ENCODE measurements at places on chromosomes 16 and 17.

DNA sequence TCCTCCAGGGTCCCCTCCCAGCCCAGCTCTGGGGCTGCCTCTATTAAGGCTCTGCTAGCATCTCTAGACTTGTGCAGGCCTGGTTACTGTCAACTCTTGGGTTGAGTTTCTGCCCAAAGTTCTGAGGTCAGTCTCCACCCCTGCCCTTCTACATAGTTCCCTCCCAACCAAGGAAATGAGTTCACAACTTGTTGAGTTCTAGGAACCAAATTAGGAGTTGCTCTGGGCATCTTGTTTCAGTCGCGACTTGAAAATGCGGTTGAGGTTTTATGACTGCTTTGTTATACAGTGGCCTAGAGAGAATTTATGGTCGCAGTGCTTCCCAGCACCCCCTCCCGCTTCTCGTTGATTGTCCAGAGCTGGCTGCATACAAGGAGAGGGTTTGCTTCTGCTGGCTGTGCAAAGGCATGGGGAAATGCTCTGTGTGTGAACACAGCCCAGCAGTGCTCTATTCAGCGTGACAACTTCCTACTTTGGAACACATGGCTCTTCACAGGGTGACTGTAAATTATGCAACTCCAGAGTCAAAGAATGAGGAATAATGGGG lies 20.2 kb downstream of the GNAO1 start:
- no peak for DNase-seq

GRCh38 chr17:77473615-77474226 lies 333.0 kb downstream of the SEC14L1 start:
- no peak for DNase-seq

DNA sequence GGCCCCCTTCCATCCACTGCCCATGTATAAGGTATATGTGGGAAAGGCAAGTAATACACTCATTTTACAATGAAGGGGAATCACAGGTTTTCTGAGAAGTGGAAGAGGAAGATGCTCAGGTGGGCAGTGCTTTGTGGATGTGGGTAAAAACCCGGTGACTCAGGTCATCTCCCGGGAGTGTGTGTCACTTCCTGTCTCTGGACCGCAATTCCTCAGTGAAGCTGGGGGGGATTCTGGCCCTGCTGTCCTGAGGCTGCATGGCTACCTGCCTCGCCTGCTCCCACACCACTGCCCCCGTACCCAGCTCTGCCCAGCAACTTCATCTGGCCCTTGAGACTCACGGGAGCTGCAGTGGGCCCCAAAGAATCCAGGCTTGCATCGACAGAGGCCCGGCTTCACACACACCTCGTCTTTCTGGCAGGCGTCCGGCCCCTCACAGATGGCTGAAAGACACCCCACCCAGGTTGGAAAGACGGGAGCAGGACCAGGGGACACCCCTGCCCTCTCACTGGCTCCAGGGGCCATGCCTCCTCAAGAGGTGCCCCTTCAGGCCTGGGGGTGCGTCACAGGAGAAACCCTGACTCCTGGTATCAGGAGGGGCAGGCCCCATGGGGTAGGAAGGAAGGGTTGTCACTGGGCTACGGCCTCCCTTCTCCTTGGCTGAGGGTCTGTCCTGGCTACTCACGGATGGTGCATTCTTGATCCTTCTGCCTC lies 882 bp downstream of the SCARF1 start:
- no peak for DNase-seq

- DNase-seq: no peak
Measured at GRCh38 chr17:79001190-79002020, 8.2 kb downstream of the CANT1 start.

DNA sequence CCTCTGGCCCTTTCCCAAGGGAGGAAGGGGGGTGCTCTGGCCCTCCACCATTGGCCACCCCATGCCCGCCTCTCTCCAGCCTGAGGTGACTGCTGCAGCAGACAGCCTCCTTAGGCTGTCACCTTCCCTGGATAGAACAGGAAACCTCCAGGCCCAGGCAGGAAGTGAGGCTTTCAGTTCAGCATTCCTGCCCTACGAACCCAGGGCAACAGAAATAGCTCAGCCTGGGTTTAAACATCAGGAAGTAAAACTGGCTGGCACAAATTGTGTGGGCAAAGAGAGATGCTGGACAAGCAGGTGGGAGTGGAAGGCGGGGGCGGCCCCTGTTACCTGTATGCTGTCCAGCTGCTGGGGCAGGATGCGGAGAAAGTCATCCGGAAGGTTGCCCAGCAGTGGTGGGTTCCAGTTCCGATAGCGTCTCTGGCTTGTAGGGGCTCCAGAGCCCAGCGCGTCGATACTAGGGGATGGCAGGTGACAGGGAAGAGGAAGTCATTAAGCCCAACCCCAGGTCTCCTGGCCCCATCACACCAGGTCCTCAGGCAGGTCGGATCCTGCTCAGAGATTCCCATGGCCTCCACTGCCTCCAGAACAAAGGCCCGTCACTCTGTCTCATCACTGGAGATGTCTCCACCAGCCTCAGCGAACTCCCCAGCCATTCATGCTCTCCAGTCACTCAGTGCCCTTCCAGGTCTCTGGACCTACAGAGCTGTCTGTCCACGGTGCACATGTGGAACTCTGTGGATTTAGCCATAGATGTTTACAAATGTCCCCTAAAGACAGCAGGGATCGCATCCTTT lies 23.6 kb upstream of the MRPS23 start:
- no peak for DNase-seq

DNA sequence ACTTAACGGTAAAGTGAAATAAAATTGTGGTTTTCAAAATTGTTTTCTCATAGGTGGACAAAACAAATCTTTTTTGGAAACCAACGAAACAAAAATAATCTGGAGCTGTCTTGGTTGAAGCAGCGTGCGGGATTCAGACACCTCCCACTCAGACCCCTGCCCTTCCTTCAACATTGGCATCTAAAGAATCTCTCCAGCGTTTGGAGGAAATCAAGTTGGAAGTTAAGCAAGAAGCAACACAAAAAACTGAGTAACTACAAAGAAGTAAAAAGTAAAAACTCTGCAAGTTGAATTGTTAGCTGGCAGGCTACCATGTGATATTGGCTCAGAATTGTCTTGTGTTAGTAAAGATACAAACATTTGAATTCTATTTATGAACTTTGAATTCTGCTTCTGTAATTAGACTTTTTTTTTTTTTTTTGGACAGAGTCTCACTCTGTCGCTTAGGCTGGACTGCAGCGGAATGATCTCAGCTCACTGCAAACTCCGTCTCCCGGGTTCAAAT lies 361.0 kb upstream of the PMFBP1 start:
- no peak for DNase-seq

DNA sequence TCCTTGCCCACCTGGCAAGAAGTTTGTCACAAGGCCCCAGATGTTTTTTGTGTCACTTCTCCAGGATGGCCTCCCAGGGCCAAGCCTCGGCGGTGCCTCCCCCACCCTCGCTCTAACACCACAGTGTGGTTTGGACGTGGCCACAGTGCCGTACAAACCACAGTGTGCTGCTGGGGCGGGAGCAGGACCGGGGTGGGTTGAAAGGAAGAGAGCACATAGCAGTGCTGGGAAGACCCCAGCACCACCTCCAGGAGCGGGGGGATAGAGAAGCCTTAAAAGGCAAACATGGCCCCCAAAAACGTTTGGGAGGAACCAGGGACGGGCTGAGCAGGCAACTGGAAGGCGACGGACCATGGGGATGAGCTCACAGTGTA lies 5.0 kb upstream of the BCL6B start:
- DNase-seq: no peak

- no peak for DNase-seq
Measured at GRCh38 chr17:30337393-30337999, 3.6 kb upstream of the TMIGD1 start.

DNA sequence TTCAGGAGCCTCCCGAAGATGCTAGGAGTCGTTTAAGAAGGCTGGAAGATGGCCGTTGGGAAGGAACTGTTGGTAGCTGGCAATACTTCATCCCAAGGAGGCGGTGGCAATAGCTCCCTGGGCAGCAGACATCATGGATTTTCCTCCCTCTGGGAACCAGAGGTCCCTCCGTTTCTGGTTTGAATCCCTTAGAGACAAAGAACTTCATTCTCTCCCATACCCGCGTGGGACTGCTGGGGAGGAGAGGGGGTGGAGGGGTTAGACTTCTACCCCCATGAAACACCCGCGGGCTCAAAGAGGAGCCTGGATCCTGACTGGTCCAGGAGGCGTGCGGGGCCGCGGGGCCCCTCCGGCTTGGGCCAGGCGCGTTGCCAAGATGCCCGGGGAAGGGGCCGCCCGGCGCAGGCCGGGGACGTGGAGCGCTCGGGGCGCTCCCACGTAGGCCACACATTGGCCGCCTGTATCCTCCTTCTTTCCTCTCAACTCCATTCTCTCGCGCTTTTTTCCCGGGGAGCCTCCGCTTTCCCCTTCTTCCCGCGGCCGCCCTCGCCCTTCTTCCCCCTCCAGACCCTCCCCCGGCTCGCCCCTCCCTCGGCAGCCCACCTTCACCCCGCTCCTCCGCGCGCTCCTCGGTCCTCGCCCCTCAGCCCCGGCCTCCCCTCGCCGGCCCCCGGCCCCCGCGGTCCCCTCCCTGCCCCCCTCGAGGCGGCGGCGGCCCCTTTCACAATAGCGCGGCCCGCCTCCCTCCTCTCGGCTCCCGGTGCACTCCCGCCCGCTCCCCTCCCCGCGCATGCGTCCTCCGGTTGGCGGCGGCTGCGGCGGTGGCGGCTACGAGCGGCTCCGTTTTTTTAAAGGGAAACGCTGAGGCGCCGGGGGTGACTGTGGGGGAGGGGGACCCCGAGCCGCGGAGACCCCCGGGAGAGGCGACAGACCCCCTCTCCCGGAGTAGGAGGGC lies at the start of gene MSL1:
Gene MSL1 (plus strand): TSS at position 791 of the 955 bp plus-strand sequence. CDS start 642 bp downstream, outside the sequence.
- peak; percentile 73 for DNase-seq

DNA sequence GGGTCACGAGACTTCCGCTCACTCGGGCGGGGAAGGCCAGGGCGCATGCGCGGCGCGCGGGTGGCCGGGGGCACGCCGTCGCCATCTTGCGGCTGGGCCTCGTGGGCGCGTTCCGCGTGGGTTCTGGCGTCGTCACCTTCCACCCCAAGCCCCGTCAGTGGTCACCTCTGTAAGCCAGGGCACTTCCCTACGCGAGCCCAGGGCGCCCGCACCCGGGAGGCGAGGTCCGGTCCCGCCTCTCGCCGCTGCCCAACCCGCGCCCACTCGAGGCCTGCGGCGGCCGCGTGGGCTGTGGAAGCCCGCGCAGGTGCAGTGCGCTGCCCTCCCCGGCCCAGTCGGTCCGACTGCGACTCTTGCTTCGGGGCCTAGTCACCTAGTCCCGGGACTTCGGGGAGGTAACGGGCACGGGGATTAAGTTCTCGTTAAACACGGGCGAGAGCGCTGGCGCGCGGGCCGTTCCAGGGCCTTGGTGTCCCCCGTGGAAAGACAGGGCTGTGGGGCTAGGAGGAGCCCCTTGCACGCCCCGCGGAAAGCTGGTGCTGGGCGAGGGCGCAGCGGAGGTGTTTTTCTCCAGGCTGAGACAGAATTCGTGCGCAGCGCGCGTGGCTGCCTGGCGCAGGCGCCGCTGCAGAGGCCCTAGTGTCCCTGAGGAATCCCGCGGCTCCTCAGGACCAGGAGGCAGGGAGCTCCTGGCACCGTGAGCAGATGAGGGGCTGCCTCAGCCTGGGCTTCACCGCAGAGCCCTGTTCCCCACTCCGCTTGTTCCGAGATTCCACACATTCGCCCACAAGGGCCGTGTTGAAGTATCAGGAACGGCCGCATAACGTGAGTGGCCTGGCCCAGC lies 472 bp upstream of the ARHGDIA start:
- DNase-seq: peak; percentile 93

- DNase-seq: no peak
Measured at GRCh38 chr16:85401370-85401916, 211.7 kb upstream of the GSE1 start.

DNA sequence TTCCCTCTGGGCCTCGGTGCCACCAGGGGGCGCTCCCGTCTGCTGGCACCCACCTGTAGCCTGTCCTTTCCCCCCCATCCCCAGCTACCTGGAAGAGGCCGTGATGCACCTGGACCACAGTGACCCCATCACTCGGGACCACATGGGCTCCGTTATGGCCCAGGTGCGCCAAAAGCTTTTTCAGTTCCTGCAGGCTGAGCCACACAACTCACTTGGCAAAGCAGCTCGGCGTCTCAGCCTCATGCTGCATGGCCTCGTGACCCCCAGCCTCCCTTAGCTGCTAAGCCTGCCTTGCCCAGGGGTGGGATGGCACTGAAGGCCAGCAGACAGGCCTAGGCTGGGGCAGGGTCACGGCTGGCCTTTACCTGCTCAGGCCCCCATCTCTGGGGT lies 818 bp upstream of the NRN1L start:
- DNase-seq: peak; percentile 26

DNA sequence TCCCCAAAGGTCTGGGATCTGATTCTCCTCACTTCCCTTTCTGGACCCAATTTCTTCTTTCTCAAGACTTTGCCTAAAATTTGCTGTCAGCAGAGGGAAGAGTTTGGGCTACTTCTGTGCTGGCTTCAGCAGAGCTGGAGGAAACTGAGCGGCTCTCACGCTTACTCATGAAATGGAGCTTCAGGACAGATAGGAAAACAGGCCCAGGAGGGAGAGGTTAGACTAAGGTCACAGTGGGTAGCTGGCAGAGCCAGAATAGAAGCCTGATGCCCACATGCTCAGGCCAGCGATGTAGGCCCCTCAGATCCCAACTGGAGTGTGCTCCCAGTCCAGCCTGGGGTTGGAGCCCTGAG lies 593 bp downstream of the SLC38A7 start:
- no peak for DNase-seq

DNA sequence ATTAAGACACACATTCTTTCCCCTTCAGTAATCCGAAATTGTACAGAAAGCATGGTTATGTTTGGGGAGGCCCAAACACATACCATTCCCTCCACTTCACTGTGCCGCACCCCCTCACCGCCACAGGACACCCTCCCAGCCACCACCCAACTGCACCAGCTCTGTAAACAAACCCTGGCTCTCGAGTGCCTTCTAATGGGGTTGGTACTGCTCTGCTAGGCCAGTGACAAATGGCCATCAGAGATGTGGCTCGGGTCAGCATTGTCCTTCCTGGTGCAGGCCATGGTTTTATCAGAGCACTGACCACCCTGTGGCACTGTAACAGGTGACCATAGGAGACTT lies 24.0 kb upstream of the SREBF1 start:
- DNase-seq: no peak

- no peak for DNase-seq
Measured at GRCh38 chr16:80324371-80324770, 216.4 kb upstream of the DYNLRB2 start.

GRCh38 chr17:63611354-63611753 lies 10.7 kb downstream of the TACO1 start:
- no peak for DNase-seq

DNA sequence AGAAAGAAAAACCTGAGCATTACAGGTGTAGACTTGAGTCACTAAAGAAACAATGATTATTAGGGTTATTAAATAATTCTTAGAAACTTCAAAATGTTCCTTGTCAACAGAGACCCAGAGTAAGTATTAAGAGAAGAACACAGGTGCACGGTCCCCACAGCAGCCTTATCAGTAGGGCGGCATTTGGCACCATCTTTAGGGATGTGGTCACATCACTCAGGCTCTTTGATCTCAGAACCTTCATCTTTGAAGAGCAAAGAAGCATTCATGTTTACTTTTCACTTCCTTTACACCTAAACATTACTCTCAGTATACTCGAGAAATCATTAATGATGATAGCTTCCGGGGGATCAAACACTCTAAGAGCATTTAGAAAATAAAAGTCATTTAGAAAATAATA lies 928.7 kb downstream of the KCNJ2 start:
- no peak for DNase-seq

- DNase-seq: no peak
Measured at GRCh38 chr17:3917391-3917931, 1.2 kb upstream of the P2RX1 start.

Measured in hypothalamus (tissue), 51 donors.